ENCODE measurements at places on chromosomes 2 and 18. TPM values are rescaled to one million over a fixed set of nuclear protein-coding genes. Genes with fewer than 3 reads are reported as not detected.
A peak's percentile ranks its signal among the peaks of the same experiment; 100 is the strongest.

DNA sequence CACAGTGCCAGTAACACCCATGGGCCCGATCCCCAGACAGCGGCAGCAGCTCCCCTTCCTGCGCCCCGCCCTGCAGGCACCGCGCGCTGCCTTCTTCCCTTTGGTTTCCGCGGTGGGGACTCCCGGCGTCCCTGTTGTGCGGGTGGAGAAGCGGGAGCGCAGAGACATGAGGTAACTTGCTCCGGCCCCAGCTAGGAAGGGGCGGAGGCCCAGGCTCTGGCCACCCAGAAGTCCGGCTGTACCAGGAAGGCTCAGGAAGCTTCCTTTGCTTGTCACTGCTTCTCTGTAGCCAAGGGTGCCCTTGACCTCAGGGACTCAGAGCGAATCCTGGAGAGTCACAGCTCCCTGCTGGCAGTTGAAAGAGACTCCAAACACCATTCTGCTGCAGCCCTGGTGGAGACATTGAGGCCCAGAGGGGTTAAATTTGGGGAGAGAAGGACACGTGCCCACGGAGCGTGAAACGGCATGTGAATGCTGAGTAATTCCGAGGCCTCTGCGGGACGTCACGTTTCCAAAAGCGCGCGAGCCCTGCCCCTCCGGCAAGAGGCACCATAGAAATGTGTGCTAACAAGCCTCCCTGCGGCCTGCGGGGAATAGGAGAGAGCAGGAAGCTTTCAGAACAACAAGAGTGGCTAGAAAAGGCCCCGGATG, 6.7 kb upstream of the ADCY3 start:
- no peaks in the 10 kb centered on the region for H3K27me3 ChIP-seq
- H3K36me3 ChIP-seq = no peaks in the 10 kb centered on the region
- H3K4me3 ChIP-seq = peak overlapping the region; percentile 25
- DNase-seq = peak; percentile 89
- H3K27ac ChIP-seq = peak overlapping the region; percentile 56
- peaks cover 12% of the 10 kb centered on the region for H3K4me1 ChIP-seq

DNA sequence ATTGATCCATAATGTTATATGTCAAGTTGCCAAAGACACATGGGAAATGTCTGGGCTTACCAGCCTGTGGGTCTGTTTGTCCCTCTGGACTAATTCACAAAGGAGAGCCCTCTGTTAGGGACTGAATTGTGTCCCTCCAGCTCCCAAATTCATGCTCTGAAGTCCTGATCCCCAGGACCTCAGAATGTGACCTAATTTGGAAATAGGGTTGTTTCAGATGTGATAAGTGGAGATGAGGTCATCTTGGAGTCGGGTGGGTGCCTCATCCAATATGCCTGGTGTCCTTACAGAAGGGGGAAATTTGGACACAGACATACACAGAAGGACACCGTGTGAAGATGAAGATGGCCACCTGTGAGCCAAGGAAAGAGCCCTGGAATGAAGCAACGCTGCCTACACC, 41.4 kb upstream of the ROCK2 start:
- H3K27me3 ChIP-seq = no peaks in the 10 kb centered on the region
- no peak for DNase-seq
- H3K4me1 ChIP-seq = peaks cover 46% of the 10 kb centered on the region
- no peak overlapping the region for H3K4me3 ChIP-seq

- no peak overlapping the region for H3K27ac ChIP-seq
- no peaks in the 10 kb centered on the region for H3K4me1 ChIP-seq
- no peaks in the 10 kb centered on the region for H3K27me3 ChIP-seq
- H3K36me3 ChIP-seq = peaks cover 6% of the 10 kb centered on the region
Observed at GRCh38 chr2:190261851-190262250, 57.8 kb downstream of the HIBCH start.

- no peaks in the 10 kb centered on the region for H3K4me1 ChIP-seq
- no peak overlapping the region for H3K4me3 ChIP-seq
- H3K36me3 ChIP-seq = no peaks in the 10 kb centered on the region
- no peak for DNase-seq
Observed at GRCh38 chr2:150208689-150209088, 278.8 kb downstream of the RND3 start.

- no peak for DNase-seq
- peaks cover 35% of the 10 kb centered on the region for H3K27me3 ChIP-seq
- H3K4me1 ChIP-seq = peaks cover 30% of the 10 kb centered on the region
Observed at GRCh38 chr2:73290049-73290839, 3.1 kb downstream of the EGR4 start.

DNA sequence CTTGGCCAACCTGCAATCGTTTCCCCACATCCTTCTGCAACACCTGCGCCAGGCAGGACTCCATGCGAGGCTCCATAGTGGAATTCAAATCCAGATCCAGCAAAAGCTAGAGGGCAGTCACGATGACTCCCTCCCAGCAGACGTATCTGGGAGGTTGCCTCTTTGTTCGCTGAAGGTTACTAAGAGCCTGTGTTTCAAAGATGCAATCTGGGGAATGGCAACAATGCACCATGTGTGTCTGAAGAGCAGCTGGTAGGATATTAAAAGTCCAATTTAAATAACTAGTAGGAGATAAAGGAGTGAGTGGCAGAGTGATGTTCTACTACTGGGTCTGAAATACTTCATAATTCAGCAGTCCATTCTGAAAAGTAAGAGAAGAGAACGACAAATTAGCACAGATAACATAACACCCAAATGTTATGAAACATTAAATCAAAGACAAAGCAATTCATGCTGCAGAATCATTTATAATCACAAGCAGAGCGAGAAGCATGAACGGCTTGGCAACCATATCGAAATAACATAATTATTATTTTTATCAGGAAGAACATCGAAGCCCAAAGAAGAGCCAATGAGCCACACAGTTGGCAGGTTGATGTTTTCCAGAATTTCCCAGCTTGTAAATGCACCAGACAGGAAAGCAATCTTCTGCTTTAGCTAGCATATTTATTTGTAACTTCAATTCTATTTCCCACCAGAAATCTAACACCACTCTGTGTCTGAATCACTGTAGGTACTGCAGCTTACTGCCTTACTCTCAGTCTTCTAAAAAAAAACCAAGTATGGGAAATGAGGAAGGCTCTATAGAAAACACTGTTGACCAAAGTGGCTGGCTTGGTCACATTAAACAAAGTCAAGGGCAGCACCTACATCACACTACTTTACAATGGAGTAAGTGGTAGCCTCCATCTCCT, 43.2 kb downstream of the CLASP1 start:
- H3K36me3 ChIP-seq = peaks cover 11% of the 10 kb centered on the region
- no peak overlapping the region for H3K4me3 ChIP-seq
- no peaks in the 10 kb centered on the region for H3K27me3 ChIP-seq
- peaks cover 18% of the 10 kb centered on the region for H3K4me1 ChIP-seq
- H3K27ac ChIP-seq = peak overlapping the region; percentile 36

IFIH1 gene
- total RNA-seq = 14.6 TPM

DNA sequence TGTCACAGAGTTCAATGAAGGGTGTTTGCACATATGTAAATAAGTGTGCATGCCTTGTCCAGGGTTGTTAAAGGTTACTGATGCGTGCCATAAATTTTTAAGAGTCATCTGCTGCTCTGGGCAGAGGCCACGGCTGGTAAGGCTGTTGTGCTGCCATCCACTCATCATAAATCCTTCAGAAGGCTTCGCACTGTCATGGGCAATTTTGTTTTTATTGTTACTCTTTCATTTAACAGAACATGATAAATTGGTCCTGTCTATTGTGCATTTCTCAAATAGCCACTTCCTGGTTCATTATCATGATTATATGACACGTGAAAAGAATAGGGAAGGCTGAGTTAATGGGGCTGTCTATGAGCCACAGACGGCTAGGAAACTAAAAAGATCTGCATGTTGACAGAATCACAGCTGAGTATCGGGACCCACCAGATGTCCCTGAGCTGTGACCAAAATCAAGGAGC, 634.3 kb upstream of the SOX11 start:
- H3K4me3 ChIP-seq = no peak overlapping the region
- no peak overlapping the region for H3K27ac ChIP-seq
- H3K4me1 ChIP-seq = no peaks in the 10 kb centered on the region
- no peaks in the 10 kb centered on the region for H3K36me3 ChIP-seq

DNA sequence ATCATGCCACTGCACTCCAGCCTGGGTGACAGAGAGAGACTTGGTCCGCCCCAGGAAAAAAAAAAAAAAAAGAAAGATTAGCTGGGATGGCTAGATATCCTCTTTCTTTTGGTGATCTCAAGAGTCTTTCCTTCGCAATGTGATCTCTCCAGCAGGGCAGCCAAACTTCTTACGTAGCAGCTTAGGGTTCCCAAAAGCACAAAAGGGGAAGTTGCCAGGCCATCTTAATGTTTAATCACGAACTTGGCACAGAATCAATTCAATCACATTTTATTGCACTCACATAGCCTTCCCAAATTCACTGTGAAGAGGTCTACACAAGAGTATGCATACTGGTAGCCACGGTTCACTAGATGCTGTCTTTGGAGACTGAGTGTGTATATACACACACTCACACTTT, 53.1 kb downstream of the VIL1 start:
- no peaks in the 10 kb centered on the region for H3K4me1 ChIP-seq
- H3K27me3 ChIP-seq = no peaks in the 10 kb centered on the region
- no peak overlapping the region for H3K27ac ChIP-seq
- H3K4me3 ChIP-seq = no peak overlapping the region
- no peak for DNase-seq

RAX gene
- total RNA-seq = not detected

CKAP2L gene
- 0.54 TPM for total RNA-seq

CTAGE1 gene
- total RNA-seq = not detected

DNA sequence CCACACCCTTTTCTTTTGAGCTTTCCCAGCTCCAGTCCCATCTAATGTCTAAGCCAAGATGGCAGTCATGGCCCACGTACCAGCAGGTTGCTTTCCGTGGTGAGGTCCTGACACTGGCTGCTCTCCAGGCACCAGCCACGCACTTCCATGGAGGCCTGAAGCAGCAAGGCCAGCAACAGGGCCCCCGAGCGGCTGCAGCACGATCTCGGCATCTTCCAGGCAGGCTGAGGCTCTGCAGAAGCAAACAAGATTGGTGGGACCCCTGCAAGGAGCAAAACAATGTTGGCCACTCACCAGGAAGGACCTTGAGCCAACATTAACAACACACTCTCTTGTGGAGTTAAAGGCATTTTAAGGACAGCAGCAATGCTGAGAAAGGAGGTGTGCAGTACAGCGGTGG, 3.8 kb downstream of the POMC start:
- no peak overlapping the region for H3K4me3 ChIP-seq
- no peak overlapping the region for H3K27ac ChIP-seq
- H3K27me3 ChIP-seq = peaks cover 18% of the 10 kb centered on the region
- H3K4me1 ChIP-seq = peaks cover 24% of the 10 kb centered on the region

DNA sequence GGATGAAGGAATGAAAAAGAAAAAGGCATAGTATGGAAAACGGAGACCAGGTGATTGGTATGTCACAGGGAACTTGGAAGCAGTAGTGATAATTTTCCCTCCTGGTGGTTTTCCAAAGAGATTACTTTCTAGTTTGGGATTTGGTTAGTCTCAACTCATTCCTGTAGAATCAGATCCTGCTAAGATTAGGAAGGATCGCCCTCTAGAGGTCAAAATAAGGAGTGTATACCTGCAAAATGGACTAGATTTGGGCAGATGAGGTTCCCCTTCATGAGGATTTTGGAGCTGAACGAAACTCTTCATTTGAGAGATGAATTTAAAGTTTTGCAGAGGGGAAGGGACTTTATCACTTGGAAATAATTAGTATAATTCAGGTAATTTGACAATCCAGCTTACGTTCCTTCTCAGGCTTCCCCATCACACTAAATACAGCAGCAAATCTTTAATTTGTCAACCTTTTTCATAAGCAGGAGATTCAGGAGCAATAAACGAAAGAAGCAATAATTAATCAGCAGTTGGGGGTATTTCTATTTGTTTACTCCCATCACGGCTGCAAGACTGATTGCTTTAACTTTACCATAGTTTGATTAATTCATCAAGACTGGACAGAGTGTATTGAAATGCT, 65.2 kb downstream of the CCDC195 start:
- no peak for DNase-seq
- no peaks in the 10 kb centered on the region for H3K36me3 ChIP-seq
- no peaks in the 10 kb centered on the region for H3K4me1 ChIP-seq
- no peaks in the 10 kb centered on the region for H3K27me3 ChIP-seq
- no peak overlapping the region for H3K27ac ChIP-seq

R3HDM1 gene
- 16.8 TPM for total RNA-seq

DNA sequence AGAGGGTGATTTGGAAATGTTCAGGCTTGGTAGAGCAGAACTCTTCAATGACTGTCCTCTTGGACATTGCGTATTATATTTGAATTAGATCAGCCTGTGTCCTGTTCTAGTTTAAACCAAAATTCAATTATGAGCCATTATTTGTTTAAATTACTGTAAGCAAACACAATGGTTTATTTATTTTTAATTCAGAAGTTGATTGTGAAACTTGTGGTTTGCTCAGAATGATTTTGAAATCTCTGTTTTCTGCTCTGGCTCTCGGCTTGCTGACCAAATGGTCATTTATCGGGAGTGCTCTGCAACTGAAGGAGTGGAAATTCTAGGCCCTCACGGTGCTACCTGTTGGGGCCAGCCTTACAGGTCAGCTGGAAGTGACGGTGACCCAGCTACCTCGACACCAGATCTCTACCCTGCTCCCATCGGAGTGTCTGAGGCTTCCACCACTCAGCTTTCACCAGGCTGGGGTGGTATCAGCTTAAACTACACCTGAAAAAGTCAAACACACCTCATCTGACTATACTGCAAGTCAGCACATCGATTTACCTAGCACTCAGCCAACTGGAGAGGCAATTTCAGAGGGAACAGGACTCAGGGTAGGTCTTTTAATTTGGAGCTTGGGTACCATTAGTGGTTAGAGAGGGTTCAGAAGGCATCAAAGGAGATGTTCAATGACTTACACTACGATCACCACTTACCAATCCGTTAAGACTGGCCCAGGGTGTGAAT, 36.8 kb upstream of the GPD2 start:
- no peak for DNase-seq
- peak overlapping the region; percentile 60 for H3K4me3 ChIP-seq
- no peaks in the 10 kb centered on the region for H3K36me3 ChIP-seq
- H3K27me3 ChIP-seq = no peaks in the 10 kb centered on the region

DNA sequence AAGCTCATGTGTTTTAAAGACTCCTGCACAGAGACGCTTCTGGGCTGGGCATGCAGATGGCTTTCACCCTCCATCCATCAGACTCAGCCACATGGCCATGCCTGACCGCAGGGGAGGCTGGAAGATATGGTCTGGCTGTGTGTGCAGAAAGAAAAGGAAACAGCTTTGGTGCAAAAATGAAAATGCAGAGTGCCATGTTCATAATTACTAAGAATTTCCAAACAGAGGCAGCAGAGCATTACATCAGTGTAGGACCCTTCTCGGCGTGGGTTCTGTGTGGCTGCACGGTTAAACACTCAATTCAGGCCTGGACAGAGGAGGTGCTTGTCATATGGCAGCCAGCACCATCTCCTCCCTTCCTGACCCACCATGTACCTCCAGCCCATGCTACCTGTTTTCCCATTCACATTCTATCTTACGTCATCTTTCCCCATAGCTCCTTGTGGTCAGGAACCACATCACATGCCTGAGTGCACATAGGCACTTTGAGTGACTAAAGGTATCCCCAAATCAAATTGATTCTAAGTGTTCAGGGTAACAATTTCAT, 200.3 kb upstream of the ID2 start:
- no peaks in the 10 kb centered on the region for H3K36me3 ChIP-seq
- H3K27me3 ChIP-seq = no peaks in the 10 kb centered on the region
- no peak overlapping the region for H3K4me3 ChIP-seq
